Activated CD4-positive, alpha-beta T cell treated with anti-CD3 and anti-CD28 coated beads for 1 hour (primary cell): ENCODE measurements at places on chromosomes 12 and 14.

DNA sequence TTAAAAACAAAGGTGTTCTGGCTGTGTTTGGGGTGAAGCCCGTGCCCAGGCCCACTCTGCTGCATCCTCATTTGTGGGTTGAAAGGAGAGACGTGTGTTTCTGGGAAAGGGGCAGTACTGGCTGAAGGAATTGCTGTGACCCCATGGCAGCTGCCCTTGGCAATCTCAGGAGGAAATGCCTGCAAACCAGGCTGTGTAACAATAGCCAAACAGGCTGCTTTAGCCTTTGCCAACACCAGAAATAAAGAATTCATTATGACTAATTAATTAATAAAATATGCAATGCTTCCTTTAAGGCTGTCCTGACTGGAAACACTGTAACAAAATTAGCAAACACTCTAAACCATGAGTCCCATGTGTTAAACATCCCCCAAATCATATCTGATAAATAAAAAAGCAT, 53.0 kb upstream of the KRR1 start:
- no peak for DNase-seq

- DNase-seq: no peak
Observed at GRCh38 chr14:92514844-92515514, 1.4 kb downstream of the RIN3 start.

GRCh38 chr12:128611736-128612135, 212.0 kb downstream of the SLC15A4 start:
- DNase-seq: no peak

DNA sequence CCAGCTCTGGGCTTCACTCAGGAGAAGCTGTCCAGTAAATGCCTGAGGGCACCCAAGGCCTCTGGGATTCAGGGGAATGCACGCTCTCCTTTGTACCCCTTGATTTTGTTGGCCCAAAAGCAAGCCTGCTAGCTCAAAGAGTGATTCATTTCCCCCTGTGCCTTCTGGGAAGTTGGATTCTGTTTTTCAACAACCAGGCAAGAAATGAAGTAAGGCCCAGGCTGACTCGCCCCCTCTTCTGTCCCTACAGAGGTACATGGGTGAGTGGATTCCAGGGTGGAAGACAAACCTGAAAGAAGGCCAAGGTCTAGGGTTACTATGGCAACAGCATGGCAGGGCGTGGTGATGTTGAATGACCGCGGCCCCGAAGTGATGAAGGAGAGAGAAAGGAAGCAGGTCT, 9.3 kb upstream of the SERPINA5 start:
- DNase-seq: no peak

DNA sequence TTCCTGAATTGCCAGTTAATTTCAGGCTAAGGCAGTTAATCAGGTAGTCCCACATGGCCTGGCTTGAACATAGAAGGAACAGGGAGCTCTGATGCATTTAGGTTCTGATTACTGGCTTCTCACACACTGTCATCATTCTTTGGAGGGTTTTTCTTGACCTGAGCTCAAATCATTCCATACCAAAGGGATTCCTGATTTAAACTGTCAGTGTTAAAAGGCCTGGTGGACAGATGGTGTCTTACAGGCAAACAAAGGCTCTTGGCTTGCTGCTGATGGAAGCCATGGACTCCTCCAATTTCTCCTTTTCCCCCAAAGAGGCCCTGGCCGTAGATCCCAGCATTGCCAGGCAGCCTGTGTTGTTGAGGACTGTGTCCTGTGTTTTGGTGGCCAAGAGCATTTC, 30.2 kb downstream of the CACNA1C start:
- DNase-seq: no peak

- DNase-seq: no peak
Observed at GRCh38 chr12:79690638-79691510, at the start of gene PAWR. PAWR (minus strand) TSS chr12:79690964; CDS start chr12:79690244, 720 bp downstream.

GRCh38 chr14:53767566-53767965, 189.1 kb downstream of the BMP4 start:
- DNase-seq: no peak

GRCh38 chr14:73725116-73726024, 11.2 kb upstream of the PNMA1 start:
- no peak for DNase-seq

DNA sequence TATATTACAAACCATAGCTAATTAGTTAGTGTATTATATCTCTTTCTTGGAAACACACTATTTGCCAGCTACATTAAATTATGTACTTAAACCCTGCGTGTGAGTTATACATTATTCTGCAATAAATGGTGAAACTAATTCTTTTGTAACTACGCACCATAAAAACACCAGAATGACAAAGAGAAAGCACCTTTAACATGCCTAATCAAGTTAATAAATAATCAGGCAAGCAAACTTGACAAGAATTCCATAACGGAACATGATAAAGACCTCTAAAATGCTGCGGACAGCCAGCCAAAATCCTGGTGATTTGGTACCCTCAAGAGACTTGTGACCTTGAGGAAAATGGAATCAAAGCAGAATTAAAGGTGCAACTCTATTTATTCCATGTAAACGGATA, 375.3 kb upstream of the KITLG start:
- DNase-seq: no peak

DNA sequence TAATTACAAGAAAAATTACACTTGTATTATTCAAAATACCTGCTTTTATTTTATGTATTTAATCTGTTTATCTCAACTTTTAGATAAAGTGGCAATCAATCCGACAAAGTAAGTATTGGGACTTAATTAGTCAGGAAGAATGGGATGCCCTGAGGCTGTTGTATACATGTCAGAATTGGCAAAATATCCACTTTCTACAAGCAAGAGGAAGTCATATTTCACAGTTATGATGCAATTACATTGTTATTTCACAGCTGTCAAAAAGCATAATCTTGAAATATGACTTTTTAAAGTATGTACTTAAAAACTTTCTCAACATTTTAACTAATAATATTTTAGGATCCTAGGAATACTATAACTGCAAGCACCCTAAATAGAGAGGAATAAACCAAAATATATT, 357.1 kb upstream of the MGAT4C start:
- DNase-seq: no peak

DNA sequence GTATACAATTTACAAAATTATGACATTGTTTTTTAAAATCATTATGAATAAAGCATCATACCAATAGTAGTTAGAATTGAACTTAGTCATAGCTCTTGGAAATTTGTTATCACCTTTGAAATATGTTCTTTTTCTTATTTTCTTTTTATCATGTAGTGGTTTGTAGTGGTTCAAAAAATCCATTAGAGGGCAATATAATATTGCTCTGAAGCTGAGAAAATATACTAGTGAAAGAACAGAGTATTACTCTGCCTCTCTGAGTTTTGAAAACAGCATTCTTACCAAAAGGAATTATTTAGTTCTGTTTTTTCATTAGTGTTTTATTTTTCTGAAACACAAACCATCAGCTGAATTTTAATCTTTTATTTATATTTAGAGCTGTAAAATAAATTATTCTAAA, 76.2 kb downstream of the PDZRN4 start:
- DNase-seq: no peak

DNA sequence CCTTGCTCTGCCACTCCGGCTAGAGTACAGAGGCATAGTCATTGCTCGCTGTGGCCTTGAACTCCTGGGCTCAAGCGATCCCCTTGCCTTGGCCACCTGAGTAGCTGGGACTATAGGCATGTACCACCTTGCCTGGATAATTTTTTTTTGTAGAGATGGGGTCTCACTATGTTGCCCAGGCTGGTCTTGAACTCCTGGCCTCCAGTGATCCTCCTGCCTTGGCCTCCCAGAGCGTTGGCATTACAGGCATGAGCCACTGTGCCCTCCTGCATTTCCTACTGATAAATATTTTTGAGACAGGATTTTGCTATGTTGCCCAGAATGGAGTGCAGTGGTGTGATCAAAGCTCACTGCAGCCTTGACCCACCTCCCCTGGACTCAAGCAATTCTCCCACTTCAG, 9.4 kb downstream of the EMG1 start:
- no peak for DNase-seq

- DNase-seq: no peak
Observed at GRCh38 chr12:127083008-127083949, 1183.7 kb upstream of the TMEM132C start.

GRCh38 chr12:15837141-15837790, 44.9 kb upstream of the STRAP start:
- DNase-seq: no peak

GRCh38 chr12:51887476-51888315, at the start of gene ANKRD33:
ANKRD33 (plus strand) TSS chr12:51888103; CDS start chr12:51888187, 84 bp downstream.
- no peak for DNase-seq

DNA sequence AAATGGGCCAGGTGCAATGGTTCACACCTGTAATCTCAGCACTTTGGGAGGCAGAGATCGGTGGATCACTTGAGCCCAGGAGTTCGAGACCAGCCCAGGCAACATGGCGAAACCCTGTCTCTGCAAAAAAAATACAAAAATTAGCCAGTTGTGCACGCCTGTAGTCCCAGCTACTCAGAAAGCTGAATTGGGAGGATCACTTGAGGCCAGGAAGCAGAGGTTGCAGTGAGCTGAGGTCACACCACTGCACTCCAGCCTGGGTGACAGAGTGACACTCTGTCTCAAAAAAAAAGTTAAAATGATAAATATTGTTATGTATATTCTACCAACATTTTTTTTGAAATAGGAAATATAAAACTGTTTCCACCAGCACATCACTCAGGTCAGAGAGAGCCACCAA, 64.9 kb downstream of the NDUFA12 start:
- no peak for DNase-seq

GRCh38 chr12:2690348-2691005, 104.3 kb upstream of the FKBP4 start:
- DNase-seq: no peak

DNA sequence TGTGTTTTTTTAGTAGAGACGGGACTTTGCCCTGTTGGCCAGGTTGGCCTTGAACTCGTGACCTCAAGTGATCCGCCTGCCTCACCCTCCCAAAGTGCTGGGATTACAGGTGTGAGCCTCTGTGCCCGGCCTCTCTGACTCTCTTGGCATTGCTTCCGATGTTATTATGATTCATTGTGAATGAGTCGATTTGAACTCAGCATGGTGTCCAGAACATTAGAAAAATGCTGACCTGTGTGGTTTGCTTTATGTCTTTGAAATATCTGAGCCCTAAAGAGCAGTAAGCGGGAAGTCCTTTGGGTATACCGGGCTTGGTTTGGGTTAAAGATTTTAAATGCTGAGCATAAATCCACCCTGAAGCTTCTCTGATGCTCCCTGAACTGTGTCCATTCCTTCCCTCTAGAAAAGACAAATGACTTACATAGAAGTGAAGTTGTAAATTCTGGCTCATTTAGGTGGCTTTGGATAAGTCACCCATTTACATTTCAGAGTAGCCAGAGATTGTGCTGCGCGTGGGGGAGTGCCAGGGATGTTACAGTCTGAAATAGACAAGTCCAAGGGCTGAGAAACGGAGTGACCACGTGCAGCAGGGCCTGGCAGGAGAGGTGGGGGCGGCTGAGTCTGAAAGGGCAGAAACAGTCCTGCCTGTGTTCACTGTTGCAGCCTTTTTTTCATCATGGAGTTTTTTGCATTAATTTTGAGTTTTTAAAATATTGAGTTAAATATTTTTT, 39.6 kb downstream of the SLC15A4 start:
- no peak for DNase-seq

GRCh38 chr12:7951671-7952070, 15.7 kb upstream of the SLC2A3 start:
- DNase-seq: no peak
